MCF 10A (cell line): ENCODE measurements at places on chromosomes 16 and 17.
A peak's percentile ranks its signal among the peaks of the same experiment; 100 is the strongest.

DNA sequence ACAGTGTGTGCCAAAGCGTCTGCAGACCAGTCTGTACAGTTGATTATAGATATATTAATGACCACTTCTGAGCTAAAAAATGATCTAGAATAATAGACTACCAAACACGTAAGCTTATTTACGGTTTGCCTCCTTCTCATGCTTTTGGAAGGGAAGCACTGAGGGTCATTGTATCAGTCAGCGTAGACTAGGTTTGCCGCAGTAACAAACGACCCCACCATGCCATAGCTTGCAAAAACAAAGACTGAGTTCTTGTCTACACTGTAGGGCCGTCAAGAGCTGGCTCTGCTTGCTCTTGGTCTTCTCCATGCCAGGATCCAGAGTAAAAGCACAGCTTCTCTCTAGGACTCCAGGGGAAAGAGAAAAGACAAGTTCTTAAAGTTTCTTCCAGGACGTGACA is 680.7 kb downstream of the MAF start:
- DNase-seq: no peak
- H3K4me1 ChIP-seq: no peaks in the 10 kb centered on the region
- H3K4me3 ChIP-seq: no peak overlapping the region

GRCh38 chr17:31480067-31480466 is 88.6 kb downstream of the RAB11FIP4 start:
- no peak overlapping the region for H3K27ac ChIP-seq
- no peak overlapping the region for H3K4me3 ChIP-seq
- peaks cover 5% of the 10 kb centered on the region for H3K27me3 ChIP-seq
- DNase-seq: no peak

GRCh38 chr17:9105068-9105868 is 84.0 kb downstream of the NTN1 start:
- no peaks in the 10 kb centered on the region for H3K27me3 ChIP-seq
- H3K4me1 ChIP-seq: no peaks in the 10 kb centered on the region
- H3K4me3 ChIP-seq: no peak overlapping the region
- no peaks in the 10 kb centered on the region for H3K36me3 ChIP-seq
- no peak for DNase-seq

GRCh38 chr17:42312285-42313130 is 24.2 kb downstream of the STAT5A start:
- H3K4me3 ChIP-seq: no peak overlapping the region
- H3K27ac ChIP-seq: no peak overlapping the region
- peaks cover 77% of the 10 kb centered on the region for H3K36me3 ChIP-seq
- DNase-seq: peak; percentile 58
- no peaks in the 10 kb centered on the region for H3K27me3 ChIP-seq

- H3K27me3 ChIP-seq: peaks cover 2% of the 10 kb centered on the region
- H3K4me1 ChIP-seq: no peaks in the 10 kb centered on the region
- peak; percentile 33 for DNase-seq
- H3K27ac ChIP-seq: no peak overlapping the region
Measured at GRCh38 chr16:84332975-84333684, 35.2 kb upstream of the ATP2C2 start.

- H3K4me3 ChIP-seq: no peak overlapping the region
- peaks cover 5% of the 10 kb centered on the region for H3K36me3 ChIP-seq
- no peaks in the 10 kb centered on the region for H3K27me3 ChIP-seq
- DNase-seq: no peak
- no peak overlapping the region for H3K27ac ChIP-seq
Measured at GRCh38 chr16:88649924-88650748, 717 bp downstream of the CYBA start.

DNA sequence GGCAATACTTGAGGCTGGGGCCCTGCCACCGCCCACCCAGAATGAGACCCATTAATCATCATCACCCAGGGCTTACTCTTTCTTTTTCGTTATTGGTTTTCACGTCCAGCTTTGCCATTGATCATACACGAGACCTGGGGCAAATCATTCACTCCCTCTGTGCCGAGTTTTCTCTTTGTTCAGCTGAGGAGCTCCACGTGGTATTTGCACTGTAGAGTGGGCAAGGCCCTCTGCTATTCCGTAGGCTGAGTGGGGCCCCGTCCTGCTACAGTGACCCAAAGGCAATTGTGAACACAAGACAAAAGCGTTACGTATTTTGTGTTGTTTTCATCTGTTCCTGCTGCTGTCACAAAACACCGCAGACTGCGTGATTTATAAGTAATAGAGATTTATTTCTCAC is 23.6 kb upstream of the CBX2 start:
- no peaks in the 10 kb centered on the region for H3K36me3 ChIP-seq
- no peaks in the 10 kb centered on the region for H3K4me1 ChIP-seq
- H3K4me3 ChIP-seq: no peak overlapping the region

DNA sequence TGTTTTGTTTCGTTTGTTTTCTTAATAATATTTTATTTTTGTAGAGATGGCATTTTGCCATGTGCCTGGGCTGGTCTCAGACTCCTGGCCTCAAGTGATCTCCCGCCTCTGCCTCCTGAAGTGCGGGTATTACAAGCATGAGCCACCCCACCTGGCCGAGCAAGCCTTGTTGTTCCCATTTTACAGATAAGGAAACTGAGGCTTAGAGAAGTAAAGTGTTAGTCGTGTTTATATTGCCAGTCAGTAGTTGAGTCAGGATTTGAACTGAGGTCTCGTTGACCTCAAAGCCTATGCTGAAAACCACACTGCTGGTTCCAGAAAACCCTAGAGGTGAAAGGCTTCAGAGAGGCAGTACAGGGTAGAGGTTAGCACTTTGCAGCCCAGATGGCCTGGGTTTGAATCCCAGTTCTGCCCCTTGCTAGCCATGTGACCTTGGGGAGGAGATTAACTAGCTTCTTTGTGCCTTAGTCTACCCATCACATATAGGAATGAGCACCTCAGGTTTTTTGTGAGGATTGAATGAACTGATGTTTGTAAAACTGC is 102.0 kb downstream of the ABCC6 start:
- DNase-seq: no peak
- no peak overlapping the region for H3K4me3 ChIP-seq
- no peaks in the 10 kb centered on the region for H3K27me3 ChIP-seq

DNA sequence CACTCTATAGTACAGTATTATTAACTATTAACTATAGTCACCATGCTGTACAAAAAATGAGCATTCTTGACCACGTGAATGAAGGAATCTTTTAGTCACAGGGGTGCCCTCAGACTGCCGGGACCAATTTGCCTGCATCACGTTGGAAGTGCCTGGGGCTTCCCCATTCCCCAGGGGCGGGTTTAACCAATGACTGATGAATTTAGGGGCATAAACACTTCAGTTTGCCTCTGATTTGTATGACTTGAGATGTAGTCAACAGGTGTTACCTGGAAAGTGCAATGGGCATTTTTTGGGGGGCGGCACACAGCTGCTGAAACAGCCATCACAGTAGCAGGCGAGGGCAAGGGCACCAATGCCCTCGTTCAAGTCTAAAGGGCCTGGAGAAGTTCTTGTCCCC is 8.7 kb upstream of the PYY start:
- no peak overlapping the region for H3K27ac ChIP-seq
- no peak for DNase-seq
- peaks cover 35% of the 10 kb centered on the region for H3K27me3 ChIP-seq
- no peak overlapping the region for H3K4me3 ChIP-seq
- no peaks in the 10 kb centered on the region for H3K36me3 ChIP-seq
- peaks cover 4% of the 10 kb centered on the region for H3K4me1 ChIP-seq

DNA sequence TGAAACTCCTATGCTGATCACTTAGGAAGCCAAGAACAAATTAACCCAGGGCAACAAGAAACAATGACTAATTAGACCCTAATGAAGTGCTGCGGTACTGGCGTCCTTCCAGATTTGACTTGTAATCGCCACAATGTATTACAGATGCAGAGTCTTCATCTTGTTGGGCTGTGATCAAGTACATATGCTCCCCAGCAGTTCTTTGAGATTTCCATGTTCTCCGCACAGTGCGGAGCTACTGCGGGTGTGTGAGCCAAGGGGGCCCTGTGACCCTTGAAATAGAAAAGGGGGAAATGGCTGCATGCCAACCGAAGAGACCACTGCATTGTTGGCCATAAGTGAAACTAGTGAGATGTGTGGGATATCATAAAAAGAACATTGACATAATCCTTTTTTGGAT is 469.9 kb downstream of the MAF start:
- H3K4me1 ChIP-seq: no peaks in the 10 kb centered on the region
- DNase-seq: no peak
- H3K27ac ChIP-seq: no peak overlapping the region
- no peaks in the 10 kb centered on the region for H3K27me3 ChIP-seq

DNA sequence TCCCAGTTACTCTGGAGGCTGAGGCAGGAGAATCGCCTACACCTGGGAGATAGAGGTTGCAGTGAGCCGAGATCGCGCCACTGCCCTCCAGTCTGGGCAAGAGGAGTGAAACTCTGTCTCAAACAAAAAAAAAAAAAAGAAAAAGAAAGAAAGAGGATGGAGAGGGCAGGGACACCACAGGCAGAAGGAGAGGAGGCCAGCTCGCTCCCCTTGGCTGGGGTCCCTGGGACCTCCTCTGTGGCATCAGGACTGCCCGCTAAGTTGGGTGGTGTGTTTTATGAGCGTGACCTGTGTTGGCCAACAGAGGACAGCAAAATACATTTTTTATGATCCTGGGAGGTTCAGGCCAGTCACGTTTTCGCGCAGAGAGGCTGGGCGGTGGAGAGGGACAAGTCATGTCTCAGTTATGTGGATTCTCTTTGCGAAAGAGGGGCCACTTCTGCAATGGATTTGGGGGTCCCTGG is 229.6 kb downstream of the MRTFB start:
- peak overlapping the region; percentile 71 for H3K27ac ChIP-seq
- peak overlapping the region; percentile 81 for H3K4me3 ChIP-seq
- no peaks in the 10 kb centered on the region for H3K27me3 ChIP-seq

GRCh38 chr17:2012499-2012898 is 12.6 kb downstream of the RTN4RL1 start:
- peak overlapping the region; percentile 53 for H3K4me3 ChIP-seq
- H3K27me3 ChIP-seq: no peaks in the 10 kb centered on the region
- peak overlapping the region; percentile 85 for H3K27ac ChIP-seq
- DNase-seq: no peak

- peaks cover under 1% of the 10 kb centered on the region for H3K4me1 ChIP-seq
- H3K27me3 ChIP-seq: no peaks in the 10 kb centered on the region
- H3K4me3 ChIP-seq: no peak overlapping the region
- H3K27ac ChIP-seq: no peak overlapping the region
- H3K36me3 ChIP-seq: peaks cover 1% of the 10 kb centered on the region
Measured at GRCh38 chr17:32558997-32559650, 72.3 kb downstream of the CDK5R1 start.

- no peak overlapping the region for H3K4me3 ChIP-seq
- H3K4me1 ChIP-seq: peaks cover 17% of the 10 kb centered on the region
- peaks cover 28% of the 10 kb centered on the region for H3K36me3 ChIP-seq
- no peaks in the 10 kb centered on the region for H3K27me3 ChIP-seq
- H3K27ac ChIP-seq: no peak overlapping the region
- DNase-seq: peak; percentile 55
Measured at GRCh38 chr17:78176548-78177025, 8.2 kb downstream of the SYNGR2 start.

DNA sequence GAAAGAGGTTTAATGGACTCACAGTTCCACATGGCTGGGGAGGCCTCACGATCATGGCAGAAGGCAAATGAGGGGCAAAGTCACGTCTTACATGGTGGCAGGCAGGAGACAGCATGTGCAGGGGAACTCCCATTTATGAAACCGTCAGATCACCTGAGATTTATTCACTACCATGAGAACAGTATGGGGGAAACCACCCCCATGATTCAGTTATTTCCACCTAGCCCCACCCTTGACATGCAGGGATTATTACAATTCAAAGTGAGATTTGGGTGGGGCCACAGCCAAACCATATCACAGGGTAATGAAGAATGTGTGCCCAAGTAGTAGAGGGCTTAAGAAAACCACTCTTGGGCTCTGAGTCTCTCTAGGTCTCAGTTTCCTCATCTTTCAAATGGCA is 85.1 kb downstream of the PRKCB start:
- H3K4me1 ChIP-seq: no peaks in the 10 kb centered on the region
- peaks cover 21% of the 10 kb centered on the region for H3K27me3 ChIP-seq
- no peak overlapping the region for H3K4me3 ChIP-seq
- DNase-seq: no peak

GRCh38 chr16:65540901-65541300 is 419.0 kb upstream of the CDH11 start:
- no peaks in the 10 kb centered on the region for H3K4me1 ChIP-seq
- no peaks in the 10 kb centered on the region for H3K27me3 ChIP-seq
- H3K27ac ChIP-seq: no peak overlapping the region
- H3K36me3 ChIP-seq: no peaks in the 10 kb centered on the region

GRCh38 chr16:11794996-11795886 is 1.8 kb downstream of the ZC3H7A start:
- no peak for DNase-seq
- H3K27me3 ChIP-seq: no peaks in the 10 kb centered on the region
- H3K4me1 ChIP-seq: peaks cover 46% of the 10 kb centered on the region
- H3K36me3 ChIP-seq: peaks cover 41% of the 10 kb centered on the region
- H3K4me3 ChIP-seq: peak overlapping the region; percentile 91
